HAP-1 (cell line): ENCODE measurements at places on chromosomes 7 and 10.

DNA sequence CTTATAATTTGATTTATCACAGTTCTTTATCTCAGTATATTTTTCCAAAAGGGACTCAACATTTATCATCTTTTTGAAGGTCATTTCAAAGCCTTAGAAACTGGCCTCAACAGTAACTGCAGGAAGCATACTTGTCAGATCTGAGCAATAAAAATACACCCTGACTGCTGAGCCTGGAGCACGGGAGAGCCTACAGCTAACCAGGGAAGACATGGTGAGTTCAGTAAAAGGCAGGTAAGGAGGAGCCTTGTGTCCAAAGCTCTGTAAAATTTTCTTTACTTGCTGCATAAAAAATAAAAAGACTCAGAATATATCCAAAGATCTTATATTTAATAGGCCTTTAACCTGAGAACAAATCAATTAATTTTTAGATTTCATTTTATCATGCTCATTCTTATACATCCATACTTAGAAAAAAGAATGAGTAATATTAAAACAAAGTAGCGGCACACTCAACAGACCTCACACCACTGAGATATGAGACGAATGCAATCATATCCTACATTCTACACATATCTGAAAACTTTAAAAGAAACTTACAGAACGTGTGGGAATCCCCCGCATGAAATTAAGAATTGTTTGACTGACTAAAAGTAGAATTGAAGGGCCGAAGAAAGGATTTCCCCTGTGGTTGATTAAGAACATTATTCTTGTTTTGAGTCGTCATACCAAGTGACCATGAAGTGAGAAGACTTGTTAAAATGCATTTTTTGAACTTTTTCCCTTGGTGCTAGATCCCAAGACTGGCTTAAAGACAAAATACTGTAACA, 296.4 kb upstream of the MKLN1 start:
- DNase-seq = no peak

- DNase-seq = no peak
Observed at GRCh38 chr7:37786741-37787569, 61.4 kb upstream of the NME8 start.

DNA sequence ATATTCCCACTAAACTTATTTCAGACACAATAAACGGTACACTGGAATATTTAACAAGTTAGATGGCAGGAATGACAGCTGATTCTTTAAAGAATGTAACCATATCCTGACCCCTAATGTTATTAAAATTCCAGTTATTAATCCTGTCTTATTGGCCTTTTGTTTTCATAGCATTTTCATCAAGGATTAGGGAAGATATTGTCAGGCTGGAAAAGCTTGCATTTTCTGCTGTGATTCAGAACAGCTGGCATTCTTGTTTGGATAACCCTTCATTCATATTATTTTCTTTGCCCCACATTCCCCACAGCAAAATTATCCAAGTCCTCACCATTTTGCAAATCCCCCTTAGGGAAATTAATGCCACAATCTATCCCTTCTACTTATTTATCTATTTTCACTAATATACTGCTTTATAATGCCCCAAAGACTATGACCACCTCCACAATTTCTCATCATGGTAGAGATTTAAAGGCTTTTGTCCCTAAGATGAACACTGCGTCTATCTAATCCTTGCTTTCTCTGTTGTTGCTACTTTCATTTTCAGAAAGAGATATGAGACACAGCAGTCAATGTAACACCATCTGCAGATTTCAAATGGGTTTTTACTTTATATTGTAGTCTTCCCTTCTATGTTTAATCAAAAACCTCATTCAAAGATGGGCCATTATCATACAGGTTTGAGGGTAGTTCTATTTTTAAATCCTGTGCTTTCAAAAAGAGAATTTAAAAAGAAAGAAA, 475.1 kb downstream of the PARD3 start:
- no peak for DNase-seq

DNA sequence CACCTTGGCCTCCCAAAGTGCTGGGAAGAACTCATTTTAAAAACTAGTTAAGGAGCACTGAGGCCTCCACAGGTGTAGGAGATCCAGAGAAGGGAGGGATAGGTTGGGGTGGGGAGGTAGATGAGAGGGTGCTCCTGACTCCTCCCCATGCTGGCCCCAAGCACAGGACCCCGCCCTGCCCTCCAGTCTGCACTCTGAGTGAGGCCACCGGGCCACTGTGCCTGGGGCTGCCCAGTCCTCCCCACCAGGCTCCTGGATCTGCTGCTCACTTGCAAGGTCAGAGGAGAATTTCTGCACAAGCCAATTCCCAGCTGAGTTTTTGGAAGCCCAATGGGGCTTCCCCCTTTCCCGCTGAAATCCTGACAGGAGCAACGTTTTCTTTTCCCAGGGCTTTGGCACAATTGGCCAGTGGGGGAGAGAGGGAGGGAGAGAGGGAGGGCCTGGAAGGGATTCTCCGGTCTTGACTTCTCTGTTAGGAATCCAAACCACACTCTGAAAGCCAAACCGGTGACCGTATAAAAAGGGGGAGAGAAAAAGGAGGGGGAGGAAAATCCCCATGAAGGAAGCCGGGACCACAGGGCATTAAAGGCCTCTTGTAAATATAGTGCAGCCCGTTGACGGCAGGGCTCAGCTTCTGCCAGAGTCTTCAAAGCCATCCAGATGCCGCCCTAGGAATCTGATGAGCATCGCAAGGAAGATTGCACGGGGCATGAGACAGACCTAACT, 116.2 kb downstream of the SH3PXD2A start:
- DNase-seq = no peak

DNA sequence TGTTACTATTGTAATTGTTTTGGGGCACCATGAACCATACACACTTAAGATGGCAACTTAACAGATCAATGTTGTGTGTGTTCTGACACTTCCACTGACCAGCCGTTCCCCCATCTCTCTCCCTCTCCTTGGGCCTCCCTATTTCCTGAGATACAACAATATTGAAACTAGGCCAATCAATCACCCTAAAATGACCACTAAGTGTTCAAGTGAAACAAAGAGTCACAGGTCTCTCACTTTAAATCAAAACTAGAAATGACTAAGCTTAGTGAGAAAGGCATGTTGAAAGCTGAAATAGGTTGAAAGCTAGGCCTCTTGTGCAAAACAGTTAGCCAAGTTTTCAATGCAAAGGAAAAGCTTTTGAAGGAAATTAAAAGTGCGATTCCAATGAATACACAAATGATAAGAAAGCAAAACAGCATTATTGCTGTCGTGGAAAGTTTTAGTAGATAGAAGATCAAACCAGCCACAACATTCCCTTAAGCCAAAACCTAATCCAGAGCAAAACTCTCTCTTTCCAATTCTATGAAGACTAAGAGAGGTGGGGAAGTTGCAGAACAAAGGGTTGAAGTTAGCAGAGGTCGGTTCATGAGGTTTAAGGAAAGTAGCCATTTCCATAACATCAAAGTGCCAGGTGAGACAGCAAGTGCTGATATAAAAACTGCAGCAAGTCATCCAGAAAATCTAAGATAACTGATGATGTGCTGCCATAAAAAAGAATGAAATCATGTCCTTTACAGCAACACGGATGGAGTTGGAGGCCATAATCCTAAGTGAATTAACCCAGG, 90.6 kb downstream of the MTPN start:
- no peak for DNase-seq

DNA sequence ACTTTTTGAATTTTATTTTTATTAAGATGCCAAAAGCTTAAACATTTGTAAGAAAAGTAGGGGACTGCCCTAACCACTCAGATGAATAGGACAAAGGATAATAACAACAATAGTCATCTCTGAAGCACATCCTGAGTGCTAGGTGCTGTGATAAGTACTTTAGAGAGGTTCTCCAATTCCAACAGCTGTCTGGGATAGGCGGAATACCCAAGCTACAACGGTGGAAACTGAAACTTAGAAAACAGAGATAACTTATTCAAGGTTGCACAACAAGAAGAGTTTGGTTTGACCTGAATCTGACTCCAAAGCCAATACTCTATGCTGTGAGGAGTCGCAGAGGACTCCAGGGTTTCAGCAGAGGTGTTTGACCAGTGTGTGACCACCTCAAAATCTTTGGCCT, 2.0 kb downstream of the RTKN2 start:
- no peak for DNase-seq

- DNase-seq = no peak
Observed at GRCh38 chr10:50533296-50533695, 90.5 kb downstream of the SGMS1 start.

DNA sequence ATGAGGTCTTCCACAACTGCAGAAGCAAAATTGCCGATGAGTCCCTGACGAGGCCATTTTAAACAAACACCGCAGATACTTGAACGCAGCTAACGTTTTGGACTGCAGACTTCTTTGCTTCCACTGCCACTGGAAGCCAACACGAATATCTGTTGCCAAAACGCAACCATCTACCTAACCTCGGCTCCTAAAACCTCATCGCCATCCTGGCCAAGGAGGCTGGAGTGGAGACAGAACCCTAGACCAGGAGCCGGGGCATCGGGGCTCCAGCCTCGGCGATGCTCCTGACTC, 493 bp downstream of the WDR91 start:
- no peak for DNase-seq

DNA sequence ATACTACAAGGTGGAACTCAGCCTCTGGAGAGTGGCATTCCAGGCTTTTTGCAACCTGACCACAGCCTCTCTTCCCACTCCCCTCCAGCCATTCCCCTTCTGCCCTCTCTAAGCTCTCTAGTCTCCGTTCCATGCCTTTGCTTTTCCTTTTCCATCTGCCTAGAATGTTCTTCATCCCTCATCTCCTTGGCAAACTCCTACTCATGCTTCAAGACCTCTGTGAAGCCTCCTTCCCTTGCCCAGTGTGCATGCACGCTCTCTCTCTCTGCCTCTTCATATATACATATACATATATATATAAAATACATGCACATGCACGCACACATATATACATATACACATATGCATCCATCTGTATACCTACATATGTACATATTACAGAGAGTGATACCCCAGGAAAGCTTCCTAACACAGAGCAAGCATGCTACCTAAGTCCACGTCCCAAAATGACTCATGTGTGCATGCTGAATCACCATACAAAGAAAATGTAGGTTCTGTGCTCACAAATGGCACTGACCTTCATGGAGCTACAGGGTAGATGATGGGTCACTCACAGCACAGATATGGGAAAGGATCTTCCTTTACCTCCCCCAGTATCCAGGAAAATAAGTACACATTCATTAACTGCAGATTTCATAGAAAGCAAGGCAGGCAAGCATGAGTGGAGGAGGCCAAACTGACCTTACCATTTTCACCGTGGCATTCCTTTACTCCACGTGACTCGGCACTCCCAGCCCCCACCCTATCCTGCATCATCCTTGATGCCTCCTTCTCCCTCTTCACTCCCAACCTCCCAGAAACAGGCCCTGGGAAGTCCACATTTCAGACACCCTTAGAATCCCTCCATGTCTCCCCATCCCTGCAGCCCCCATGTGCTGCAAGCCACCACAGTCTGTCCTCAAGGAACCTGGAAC, 238.4 kb upstream of the ZMIZ1 start:
- DNase-seq = no peak

DNA sequence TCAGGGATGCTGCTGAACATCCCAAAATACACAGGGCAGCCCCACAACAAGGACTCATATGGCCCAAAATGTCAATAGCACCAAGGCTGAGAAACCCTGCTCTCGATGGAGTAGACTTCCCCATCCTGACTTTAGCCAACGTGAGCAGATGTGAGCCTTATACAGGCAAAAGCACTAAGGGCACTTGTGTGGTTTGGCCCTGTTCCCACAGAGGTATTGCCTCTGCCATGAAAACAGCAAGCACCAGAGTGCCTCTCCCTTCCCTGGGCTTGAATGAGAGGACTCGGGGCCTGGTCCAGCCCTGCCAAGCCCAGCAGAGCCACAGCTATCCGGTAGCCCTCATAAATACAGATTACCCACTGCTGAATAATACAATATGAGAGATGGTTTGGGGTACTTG, 47.5 kb downstream of the ACSM6 start:
- DNase-seq = no peak

- DNase-seq = no peak
Observed at GRCh38 chr10:31353574-31353973, 34.6 kb downstream of the ZEB1 start.

- DNase-seq = peak; percentile 98
Observed at GRCh38 chr10:35464825-35465456, 128.6 kb downstream of the CCNY start.

GRCh38 chr10:34191406-34191805, 623.7 kb downstream of the PARD3 start:
- no peak for DNase-seq

GRCh38 chr10:3756360-3756740, 28.7 kb downstream of the KLF6 start:
- no peak for DNase-seq

DNA sequence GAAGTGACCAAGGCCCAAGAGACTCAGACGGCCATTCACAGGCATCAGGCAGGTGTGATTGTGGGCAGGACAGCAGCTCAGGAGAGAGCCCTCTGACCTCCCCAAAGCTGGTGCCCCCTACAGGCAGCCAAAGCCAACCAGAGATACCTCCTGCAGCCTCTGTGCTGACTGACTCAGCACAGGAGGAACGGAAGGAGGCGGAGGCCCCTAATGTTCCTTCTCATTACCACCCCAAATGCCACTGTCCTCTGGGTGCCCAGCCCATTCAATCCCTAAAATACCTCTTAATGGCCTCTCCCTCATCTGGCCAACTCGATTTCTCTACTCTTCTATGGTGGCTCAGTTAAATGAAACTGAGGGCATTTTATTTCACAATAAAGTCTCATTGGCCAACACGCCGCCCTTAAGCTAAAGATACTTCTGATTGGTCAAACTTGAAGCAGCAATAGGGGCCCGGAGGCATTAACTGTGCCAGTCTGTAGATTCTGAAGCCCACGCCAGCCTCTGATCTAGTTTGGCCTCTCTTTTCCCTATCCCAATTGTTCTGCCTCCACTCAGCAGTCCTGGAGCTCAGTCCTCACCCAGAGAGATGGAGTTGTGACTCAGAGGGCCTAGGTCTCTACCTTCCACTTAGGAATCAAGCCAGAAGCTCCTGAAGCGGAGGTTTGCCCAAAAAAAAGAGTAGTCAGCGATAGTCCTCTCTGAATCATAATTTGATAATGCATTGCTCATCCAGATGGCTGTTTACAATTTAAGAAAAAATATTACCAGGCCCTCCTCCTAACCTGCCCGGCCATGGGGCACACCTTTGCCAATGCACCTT, 1.2 kb downstream of the CYREN start:
- DNase-seq = peak; percentile 15
